NT2/D1 (cell line): ENCODE measurements at places on chromosomes 4 and X.
A peak's percentile ranks its signal among the peaks of the same experiment; 100 is the strongest.

DNA sequence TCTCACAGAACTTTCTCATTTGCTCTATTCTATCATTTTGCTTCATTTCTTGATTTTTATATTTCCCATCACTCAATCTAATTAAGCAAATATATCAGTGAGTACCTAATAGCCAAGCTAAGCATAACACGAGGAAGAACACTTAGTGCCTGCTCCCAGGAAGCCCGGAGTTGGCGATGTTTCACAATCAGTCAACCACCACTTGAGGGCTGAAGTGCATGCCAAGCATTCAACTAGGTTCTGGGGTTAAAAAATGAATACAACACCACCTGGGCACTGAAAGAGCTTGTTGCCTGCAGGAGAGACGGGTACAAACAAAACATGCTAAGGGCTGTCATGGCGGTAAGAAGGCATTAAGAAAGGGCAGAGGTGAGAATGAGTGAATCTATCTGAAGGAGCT, 47.5 kb downstream of the UCHL1 start:
- DNase-seq, result no peak

GRCh38 chr4:128376303-128376702, 88.7 kb upstream of the PGRMC2 start:
- no peak for DNase-seq

DNA sequence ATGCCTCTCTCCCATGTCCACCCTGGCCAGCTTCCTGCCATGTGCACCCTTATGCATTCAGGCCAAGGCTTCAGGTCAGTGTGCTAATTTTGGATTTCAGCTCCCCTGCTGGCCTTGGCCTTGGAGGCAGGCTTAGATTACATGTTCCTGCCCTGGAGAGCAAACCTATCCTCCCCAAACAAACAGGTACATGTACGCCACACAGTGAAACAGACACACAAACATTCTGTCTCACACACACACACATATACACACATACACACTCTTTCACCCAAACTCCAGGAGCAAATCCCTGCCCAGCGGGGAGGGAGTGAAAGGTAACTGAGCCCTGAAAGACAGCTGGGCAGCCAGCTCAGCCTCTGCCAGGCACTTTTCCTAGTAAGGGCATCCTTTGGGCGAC, 62.7 kb upstream of the ARHGAP36 start:
- DNase-seq, result no peak

- no peak for DNase-seq
Measured at GRCh38 chrX:15785176-15785750, 5.0 kb upstream of the ZRSR2 start.

DNA sequence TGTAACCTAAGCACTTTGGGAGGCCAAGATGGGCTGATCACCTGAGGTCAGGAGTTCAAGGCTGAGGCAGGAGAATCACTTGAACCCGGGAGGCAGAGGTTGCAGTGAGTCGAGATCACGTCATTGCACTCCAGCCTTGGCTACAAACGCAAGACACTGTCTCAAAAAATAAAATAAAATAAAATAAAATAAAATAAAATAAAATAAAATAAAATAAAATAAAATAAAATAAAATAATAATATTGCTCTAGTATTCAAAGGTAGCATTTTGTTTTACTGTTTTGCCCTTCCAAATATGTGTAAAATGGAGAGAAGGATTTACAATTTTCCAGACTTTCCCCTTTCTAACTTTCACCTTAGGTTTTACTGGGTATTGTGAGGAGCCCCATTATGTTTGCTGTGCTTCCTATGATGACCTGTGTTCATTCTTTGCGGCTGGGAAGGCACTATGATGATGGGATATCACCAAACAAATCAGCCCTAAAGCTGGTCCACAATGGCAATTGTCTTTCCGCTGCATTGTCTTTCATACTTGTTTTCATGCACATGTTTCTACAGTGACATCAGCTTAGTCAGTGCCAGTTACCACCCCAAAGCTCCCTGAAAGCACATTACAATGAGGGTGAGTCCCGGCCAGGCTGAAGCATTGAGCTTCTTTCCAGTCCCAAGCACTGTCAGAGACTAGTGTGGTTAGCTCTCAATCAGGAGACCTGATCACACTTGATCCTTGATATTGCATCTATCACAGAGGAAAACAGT, 50.8 kb downstream of the DTHD1 start:
- DNase-seq, result peak; percentile 22

DNA sequence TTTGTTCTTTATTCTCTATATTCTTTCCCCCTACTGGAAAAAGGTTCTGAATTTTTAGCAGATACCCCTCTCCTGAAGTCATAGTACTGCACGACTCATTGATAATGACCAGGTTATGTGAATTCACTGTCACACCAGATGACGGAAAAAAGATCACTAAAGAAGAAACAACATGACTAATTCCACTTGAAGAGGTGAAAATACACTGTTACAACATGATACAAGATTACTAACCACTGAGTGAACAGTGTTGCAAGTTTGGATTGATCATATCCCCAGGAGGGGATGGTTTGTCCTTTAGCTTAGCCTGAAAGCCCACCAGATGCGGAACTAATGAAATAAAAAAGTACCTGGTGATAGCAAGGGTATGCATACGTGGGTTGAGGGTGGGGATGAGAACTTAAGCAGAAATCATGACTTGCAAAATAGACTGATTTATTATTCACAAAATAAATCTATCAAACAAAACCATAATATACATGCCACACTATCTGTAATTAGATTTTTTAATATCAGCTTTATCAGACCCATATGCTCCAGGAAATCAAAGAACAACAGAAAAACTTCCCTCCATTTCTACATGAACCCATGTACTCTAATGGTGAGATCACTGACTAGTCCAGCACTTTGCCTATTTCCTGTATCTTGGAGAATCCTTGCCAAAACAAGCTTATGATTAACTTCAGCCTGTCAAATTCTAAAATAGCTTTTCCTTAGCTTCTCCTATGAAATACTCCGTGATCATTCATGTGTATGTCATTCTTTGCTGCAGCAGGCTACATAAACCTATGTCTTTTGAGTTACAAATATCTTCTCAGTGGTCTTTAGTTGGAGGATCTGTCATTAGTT, 257.4 kb upstream of the AGA start:
- no peak for DNase-seq

- DNase-seq, result no peak
Measured at GRCh38 chr4:130486186-130486585, 1390.2 kb downstream of the C4orf33 start.

GRCh38 chr4:169047956-169048355, 37.9 kb upstream of the CBR4 start:
- DNase-seq, result no peak

DNA sequence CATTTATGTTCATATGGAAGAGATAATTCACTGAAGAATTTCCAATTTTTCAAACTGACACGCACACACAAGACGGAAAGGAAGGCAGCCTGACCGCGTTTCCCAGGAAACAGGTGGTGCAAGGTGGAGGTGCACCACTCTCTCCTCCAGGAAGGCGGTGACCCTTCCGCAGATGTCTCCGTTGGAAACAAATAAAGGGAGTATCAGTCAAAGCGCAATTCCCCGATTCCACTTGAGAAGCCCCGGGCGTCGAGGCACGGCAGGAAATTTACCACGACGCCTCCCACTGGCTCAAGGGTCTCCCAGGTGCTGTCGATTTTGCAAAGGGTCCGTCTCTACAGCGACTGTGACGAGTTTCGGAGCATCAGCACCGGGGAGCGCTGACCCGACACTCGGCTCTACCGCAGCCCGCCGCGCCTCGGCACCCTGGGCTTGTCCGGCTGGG, 770 bp upstream of the TIGD2 start:
- no peak for DNase-seq

- no peak for DNase-seq
Measured at GRCh38 chr4:108129196-108129595, 39.5 kb downstream of the LEF1 start.

- DNase-seq, result no peak
Measured at GRCh38 chr4:86050496-86050895, 309.4 kb downstream of the MAPK10 start.

DNA sequence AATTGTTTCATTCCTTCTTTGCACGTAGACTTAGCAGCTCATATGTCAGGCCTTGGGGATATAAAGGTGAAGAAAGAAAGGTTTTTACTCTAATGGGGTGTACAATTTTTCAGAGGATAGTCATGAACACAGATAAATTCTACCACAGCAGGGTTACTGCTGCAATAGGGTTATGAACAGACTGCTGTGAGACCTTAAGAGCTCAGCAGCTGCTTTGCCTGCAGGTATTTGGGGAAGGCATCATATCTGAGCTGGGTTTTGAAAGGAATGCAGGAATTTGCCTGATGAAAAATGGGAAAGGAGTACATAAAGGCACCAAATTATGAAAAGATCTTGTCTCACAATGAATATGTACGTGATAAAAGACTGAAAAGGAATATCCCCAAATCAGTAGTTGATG, 128.9 kb downstream of the CEP135 start:
- no peak for DNase-seq

GRCh38 chr4:14151101-14151500, 523.6 kb upstream of the BOD1L1 start:
- DNase-seq, result no peak

- no peak for DNase-seq
Measured at GRCh38 chr4:30256116-30256832, 463.9 kb upstream of the PCDH7 start.

GRCh38 chrX:143633461-143634308, 2.2 kb downstream of the SLITRK4 start:
- no peak for DNase-seq

DNA sequence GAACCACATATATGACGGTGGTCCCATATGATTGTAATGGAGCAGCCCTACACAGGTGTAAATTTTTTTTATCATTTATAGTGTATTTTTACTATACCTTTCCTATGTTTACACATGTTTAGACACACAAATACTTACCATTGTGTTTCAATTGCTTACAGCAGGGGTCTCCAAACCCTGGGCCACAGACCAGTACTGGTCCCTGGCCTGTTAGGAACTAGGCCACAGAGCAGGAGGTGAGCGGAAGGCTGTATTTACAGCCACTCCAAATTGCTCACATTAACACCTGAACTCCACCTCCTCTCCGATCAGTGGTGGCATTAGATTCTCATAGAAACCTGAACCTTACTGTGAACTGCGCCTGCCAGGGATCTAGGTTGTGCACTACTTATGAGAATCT, 201.8 kb upstream of the NDST4 start:
- no peak for DNase-seq

DNA sequence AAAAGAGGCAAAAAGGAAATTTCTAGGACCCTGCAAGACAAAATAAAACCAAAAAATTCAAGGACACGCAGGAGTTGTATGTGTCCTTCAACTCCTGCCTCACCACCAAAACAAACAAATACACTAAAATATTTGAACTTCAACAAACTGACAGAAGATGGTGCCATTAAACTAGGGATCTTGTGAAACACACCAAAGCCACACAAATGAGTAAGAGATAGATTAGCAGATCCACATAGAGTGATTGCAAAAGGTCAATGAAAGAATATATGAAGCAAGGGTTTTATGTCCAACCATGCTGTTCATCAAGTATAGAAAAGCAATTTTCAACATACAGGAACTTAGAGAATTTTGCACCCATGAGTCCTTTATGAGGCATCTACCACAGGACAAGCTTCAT, 40.1 kb upstream of the SCML1 start:
- DNase-seq, result no peak

DNA sequence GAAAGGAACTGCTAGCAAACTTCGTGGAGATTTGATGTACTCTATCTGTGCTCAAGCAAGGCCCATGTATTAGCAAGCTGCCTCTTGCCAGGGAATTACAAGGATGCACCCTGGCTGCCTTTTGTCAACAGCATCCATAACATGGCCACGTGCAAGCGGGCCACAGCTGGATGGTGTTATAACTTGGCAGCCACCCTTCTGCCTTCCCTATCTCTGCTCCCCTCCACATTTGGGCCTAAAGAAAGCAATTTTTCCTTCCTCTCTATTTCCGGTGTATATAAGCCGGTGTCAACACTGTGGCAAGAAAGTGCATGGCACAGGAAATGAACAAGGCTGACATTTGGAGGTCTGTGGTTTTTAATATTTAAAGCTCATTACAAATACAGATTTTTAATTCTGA, 94.8 kb downstream of the CLNK start:
- no peak for DNase-seq

GRCh38 chr4:165877286-165877685, 4.2 kb downstream of the TLL1 start:
- no peak for DNase-seq

- DNase-seq, result no peak
Measured at GRCh38 chr4:85113706-85114105, 147.2 kb upstream of the WDFY3 start.

GRCh38 chr4:174037049-174037448, 246.4 kb downstream of the FBXO8 start:
- DNase-seq, result no peak

- no peak for DNase-seq
Measured at GRCh38 chrX:33175201-33175600, 36.1 kb downstream of the DMD start.

GRCh38 chr4:6222761-6223292, 22.5 kb upstream of the JAKMIP1 start:
- peak; percentile 68 for DNase-seq

GRCh38 chr4:17562157-17562556, 14.8 kb upstream of the LAP3 start:
- DNase-seq, result no peak

GRCh38 chrX:121569609-121570008, 522.2 kb downstream of the GLUD2 start:
- DNase-seq, result no peak

DNA sequence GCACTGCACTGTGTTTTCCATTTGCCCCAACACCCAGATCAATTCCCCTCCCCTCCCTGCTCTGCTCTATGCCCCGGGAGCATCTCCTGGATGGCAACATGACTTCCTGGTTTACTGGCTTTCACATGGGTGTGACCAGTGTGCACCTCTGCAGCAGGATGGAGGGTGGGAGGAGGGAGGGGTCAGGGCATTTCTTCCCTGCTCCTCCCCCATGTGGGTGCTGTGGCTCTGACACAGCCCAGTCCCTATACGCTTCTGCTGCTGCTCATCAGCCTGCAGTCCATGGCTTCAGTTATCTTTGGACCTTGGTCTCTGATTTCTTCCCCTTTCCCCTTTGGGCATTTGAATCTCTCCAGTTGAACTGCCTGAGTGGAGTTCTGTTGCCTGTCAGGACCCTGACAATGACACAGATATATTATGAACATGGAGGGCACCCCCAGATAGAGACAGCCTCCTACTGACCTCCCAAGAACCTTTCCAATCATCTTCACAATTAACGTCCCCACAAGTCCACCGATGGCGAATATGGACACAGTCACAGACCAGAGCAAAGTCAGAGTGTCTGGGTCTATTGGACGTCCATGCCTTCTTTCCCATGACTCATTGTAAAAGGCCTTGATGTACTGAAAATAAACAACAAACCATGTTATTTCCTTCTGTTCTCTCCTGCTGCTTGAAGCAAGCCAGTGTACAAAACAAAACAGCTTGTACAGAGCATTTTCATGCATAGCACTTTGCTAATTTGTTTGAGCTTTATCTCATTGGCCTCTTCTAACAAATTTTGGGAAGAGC, 24.8 kb downstream of the SLC2A9 start:
- DNase-seq, result no peak

DNA sequence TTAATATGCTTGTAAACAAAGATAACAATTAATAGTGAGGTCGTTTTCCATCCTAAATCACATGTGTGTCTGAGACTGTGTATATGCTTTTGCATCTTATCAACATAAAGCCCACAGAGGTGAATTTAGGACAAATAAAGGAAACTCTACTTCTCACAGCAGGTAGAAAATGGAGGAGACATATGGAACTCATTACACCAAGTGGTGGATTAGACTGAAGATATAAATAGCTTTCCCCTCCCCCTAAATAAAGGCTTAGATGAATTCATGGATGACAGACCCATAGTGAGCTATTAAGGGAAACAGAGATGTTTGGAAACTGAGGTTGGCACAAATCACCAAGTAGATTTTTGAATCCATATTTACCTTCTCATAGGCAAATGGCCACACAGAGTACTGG, 79.7 kb downstream of the GRIA3 start:
- DNase-seq, result no peak
